ENCODE measurements at places on chromosomes 13 and 19.

- no peak for DNase-seq
Observed at GRCh38 chr13:111288276-111288675, 32.2 kb upstream of the TEX29 start.

DNA sequence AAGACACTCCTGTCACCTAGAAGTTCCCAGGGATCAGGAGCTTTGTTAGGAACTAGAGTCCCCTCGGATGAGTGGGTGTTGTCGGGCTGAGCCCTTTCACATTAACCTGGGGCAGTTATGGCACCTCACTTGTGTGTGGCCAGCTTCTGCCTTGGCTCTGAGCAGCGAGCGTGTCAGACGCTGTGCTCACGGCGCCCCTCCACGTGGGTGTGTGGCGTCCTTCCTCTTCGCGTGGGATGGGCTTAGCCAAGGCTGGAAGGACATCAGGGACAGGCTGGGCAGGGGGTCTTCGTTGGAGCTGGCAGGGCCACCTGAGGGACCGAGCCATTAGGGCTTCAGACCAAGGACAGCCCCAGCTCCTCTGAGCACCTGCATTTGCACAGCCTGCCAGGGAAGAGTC, 23.4 kb downstream of the DOT1L start:
- no peak for DNase-seq

DNA sequence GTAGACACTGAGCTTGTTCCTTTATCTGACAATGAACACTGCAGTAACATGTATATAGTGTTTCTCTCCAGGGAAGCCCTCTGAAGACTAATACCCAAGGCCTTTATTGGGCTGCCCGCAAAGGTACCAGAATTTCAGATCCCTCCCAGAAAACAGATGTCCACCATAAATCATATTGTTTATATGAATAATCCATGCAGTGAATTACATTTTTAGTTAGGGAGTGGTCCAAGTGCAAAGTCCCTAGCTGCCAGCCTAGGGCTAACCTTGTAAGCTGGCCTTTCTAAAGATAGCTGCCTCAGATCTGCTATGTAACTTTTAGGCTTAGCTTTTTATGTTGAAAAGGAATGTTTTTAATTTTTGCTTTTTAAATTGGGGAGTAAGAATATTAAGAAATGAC, 44.7 kb downstream of the TDRD3 start:
- no peak for DNase-seq

GRCh38 chr19:8684001-8684902, 14.3 kb downstream of the ACTL9 start:
- DNase-seq: no peak

- DNase-seq: peak; percentile 36
Observed at GRCh38 chr19:43957891-43958290, 6.9 kb downstream of the ZNF221 start.

DNA sequence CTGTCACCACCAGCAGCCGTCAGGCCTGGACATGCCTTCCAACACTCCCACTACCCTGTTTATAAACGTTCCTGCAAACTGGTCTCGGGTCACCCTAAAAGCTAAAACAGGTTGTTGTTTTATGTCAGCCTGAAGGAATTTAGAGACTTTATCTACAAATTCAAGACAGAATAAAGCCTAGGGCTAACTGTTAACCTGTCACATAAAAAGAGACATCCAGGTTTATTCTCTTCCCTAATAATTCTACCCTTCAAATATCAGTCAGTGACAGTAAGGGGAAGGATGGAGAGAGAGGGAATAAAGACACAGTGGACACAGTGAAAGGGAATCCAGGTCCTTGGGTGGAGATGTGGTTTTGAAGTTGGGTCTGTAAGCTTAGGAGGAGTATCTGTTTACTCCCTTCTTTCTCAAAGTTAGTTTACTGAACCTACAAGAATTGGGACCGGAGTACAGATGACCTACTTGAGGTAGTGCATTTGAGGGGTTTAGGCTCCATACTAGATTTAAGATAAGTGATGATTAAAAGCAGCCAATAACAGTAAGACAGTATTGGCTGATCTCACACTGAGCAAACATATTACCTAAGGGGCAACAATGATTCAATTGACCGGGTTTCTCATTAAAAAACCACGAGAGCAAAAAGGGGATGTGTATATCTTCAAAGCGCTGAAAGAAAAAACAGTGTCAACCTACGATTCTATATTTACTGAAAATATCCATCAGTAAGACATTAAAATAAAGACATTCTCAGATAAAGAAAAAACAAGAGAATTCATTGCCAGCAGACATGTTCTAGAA, 142.7 kb downstream of the USP12 start:
- DNase-seq: no peak

- DNase-seq: peak; percentile 60
Observed at GRCh38 chr13:111031531-111031961, 83.6 kb upstream of the ARHGEF7 start.

DNA sequence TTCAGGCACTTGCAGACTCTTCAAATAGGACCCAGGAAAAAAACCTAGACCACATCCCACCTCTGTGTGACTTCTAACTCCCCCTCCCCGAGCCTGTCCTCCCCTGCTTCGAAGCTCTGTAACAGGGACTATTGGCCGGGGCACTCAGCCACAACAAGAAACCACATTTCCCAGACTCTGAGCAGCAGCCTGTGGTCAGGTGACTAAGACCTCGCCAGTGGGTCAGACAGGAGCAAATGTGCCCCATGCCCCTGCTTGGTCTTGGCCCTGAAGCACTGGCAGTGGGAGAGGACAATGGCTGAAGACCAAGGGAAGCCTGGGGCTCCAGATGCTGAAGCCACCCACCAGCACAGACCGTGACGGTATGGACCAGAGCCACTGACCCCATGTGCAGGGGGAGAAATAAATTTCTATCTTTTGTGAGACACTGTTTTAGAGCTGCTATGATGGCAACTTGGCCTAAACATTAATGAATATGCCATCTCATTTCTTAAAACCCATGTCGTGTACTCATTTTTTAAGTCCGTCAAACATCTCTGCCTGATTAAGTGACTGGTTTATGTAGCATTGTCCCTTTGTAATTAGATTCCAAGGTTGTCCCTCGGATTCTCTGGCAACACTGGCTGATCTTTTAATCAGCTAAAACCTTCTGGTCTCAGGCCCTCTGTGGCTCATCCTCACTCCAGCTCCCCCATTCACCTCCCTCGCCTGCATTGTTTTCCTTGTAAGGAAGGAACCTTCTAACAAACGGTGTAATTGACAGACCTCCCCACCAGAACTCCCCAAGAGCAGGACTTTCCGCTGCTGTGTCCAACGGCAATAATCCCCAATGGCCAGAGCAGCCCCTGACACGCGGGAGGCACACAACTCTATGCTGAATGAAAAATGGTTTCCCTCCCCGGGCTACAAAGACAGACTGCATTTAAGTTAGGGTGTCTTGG, 98.4 kb downstream of the STK24 start:
- DNase-seq: peak; percentile 30

- DNase-seq: no peak
Observed at GRCh38 chr13:70189981-70190380, 81.7 kb upstream of the KLHL1 start.

GRCh38 chr19:38101723-38102122, 122.3 kb downstream of the DPF1 start:
- DNase-seq: no peak

DNA sequence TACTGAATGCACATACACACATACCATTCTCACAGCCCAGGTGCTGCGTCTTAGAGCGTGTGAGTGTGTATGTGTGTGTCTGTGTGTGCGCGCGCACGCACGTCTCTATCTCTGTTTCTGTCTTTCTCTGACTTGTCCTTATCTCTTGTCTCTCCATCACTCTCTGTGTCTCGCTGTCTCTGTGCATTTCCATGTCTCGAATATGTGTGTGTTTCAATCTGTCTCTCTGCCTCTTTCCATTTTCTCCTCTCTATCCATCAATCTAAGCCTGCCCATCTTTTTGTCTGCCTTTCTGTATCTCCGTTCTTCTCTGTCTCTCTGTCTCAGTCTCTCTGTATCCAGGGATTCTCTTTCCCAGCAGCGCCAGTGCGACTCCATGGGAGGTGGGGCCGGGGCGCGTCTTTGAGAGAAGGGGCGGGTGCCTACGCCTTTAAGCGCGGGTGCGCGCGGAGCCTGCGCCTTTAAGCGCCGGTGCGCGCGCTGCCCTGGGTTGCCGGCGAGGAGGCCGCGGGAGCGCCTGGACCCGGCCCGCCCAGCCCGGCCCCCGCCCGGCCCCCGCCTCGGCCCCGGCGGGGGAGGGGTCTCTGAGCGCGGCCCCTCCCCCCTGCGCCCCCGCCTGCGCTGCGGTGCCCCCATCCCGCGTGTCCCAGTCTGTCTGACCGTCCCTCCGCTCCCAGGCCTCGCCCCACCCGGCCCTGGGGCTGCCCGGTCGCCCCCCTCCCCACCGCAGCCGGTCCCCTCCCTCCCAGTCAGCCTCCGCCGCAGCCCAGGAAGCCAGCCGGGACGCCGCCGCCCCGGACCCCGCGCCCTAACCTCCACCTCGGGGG, at the start of gene LRFN3:
Gene LRFN3 (plus strand): TSS at position 464 of the 827 bp plus-strand sequence. CDS start 3,052 bp downstream, outside the sequence.
- peak; percentile 68 for DNase-seq

- no peak for DNase-seq
Observed at GRCh38 chr19:43380008-43380407, 26.5 kb downstream of the CD177 start.

DNA sequence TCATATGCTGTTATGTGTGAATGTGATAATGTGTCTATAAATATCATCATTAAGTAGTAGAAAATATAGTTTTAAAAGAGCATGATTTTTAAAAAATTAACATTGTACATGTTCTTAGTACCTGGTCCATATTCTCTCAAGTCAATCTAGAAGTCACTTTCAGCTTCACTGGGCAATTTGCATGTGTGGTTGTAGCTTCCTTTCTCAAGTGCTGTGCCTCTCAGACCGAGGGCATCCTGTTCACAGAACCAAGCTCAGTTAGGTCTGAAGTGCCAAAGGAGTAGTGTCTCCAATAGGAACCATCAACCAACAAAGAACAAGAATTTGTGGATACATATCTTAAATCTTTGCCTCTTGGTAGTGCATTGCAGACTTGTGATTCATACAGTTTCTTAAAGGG, 541.8 kb upstream of the SLC10A2 start:
- no peak for DNase-seq

GRCh38 chr19:42125536-42125935, 6.7 kb downstream of the POU2F2 start:
- no peak for DNase-seq

Measured in choroid plexus epithelial cell (primary cell).